ENCODE measurements at places on chromosomes 16 and 17.
A peak's percentile ranks its signal among the peaks of the same experiment; 100 is the strongest.

DNA sequence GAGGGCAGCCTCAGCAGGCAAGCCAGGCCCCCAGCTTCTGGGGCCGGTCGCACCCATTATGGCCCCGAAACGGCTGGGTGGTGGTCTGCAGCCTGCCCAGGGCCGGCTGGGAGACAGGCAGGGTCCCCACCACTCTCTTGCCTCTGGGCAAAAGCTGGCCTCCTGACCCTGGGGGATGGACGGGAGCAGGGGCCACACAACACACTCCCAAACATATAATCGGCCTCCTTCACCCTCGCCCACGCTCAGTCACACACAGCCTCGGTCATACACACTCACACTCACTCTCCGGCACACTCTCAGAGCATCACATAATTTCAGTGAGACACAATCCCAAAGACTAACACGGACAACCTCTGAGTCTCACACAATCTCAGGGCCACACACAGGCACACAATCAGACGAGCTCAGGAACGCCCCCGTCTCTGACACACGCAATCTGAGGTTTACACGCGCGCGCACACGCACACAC is 589 bp downstream of the PEMT start:
- DNase-seq, result no peak

GRCh38 chr17:48549914-48550501 is 5.1 kb upstream of the HOXB2 start:
- DNase-seq, result no peak

- peak; percentile 26 for DNase-seq
Observed at GRCh38 chr17:37650419-37651003, 7.3 kb upstream of the DDX52 start.

GRCh38 chr16:31148896-31149295 is 970 bp downstream of the PRSS36 start:
- no peak for DNase-seq

DNA sequence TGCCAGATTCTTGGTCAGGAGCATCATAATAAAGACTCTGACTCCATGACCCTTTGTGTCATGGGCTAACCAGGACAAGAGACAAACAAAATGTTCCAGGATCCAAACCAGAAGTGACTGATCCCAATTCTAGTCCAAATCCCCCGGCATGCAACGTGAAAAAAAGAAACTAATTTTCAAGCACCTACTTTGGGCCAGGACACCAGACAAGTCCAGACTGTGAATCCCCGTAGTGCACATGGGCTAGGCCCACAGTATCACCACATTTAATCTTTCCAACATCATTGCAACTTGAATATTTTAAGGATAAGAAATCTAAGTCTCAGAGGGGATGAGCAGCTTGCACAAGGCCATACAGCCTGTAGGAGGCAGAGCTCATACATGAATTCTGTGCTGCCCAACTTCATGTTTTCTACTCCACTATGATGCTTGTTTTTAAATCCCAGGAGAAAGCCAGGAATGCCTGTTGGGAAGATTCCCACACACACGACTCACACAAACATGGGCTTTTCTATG is 365.7 kb downstream of the NPIPA8 start:
- no peak for DNase-seq

DNA sequence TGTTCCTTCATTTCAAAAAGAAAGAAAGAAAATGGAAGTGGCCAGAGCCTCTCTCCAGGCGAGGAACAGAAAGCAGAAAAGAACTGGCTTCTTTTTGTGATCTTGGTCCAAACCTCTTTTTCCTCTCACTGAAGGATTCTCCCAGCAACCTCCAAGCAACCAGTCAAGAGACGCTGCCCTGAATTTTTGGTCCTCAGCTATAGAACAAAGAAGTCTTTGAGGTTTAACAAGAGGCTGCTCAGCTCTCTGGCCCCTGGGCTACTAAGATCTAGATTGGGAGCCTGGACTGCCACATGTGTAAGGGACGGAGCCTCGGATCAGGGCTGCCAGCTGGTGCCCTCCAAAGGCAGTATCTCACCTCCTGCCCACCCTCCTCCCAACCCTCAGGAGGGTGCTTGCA is 62.6 kb downstream of the AXIN2 start:
- no peak for DNase-seq

GRCh38 chr17:2964831-2965230 is 98.6 kb downstream of the OR1D5 start:
- no peak for DNase-seq

- peak; percentile 92 for DNase-seq
Observed at GRCh38 chr16:637081-638018, 1.2 kb upstream of the METTL26 start.

DNA sequence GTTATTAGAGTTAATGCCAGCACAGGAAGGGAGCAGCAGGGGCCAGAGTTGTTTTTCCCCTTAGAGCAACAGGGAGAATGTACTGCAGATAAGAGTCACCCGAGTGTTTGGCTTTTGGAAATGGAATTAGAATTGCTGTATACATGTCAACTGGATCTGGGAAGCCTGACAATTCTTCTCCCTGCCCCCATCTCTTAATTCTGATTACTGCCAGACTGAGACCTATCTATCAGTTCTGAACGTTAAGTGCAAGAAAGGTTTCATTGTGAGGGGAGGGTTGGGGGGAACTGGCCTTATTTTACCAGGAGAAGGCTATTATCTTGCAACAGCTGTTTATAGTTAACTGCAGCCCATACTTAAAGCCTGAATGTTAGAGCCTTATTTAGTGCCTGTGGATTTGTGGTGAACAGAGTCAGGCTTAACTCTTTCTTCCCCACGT is 424.5 kb upstream of the CDH11 start:
- DNase-seq, result no peak

DNA sequence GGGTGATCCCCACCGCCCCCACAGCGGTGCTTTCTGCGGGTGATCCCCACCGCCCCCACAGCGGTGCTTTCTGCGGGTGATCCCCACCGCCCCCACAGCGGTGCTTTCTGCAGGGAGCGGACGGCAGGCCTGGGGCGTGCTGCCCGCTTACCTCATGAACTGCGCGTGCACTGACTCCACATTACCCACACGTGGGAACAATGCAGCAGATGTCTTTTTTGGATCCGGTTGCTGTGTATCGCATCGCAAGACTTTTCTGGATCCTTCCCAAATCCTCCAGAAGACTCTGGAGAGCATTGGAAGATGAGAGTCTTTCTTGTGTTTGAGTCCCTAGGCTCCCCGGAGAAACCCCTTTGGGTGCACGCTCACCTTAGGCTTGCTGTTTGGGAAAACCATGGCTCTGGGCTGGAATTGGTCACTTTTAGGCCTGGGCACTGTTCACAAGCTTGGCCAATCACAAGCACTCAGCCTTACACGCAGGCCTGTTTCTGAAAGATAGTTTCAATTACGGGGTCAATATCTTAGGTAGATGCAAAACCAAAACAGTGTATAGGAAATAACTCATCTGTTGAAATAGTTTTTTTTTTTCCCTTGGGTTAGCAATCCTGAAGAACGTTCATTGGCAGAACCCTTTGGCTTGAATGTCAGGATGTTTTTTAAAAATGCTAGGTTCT is 201.8 kb downstream of the RPTOR start:
- no peak for DNase-seq

DNA sequence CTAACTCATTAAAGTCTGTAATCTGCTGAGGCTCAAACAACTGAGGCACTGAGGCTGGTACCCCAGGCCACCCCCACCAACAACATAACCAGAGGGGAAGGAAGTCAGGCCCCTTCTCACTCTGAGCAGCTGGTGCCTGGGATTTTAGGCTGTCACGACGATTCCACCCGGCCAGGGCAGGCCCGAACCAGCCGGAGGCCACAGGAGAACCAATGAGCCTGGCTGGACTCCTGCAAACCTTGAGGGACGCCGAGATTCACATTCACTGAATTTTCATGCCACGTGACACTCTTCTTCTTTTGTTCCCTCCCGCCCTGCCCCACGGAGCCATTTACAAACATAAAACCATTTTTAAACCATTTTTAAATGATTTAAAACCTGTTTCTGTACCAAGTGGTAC is 48.1 kb downstream of the RPH3AL start:
- DNase-seq, result no peak
